CD14-positive monocyte (primary cell): ENCODE measurements at places on chromosomes 16 and 17. TPM values are rescaled to one million over a fixed set of nuclear protein-coding genes. Genes with fewer than 3 reads are reported as not detected.

The PRSS27 gene
- polyA plus RNA-seq, result not detected

GRCh38 chr17:50767446-50767845 is at the start of gene ANKRD40CL:
Gene ANKRD40CL (minus strand): TSS chr17:50767518. CDS start chr17:50766913, 605 bp downstream.
- DNase-seq, result no peak
- no peak within 1 kb of the TSS for H3K4me3 ChIP-seq
- no peaks in the 10 kb centered on the region for H3K36me3 ChIP-seq
- no peaks in the 10 kb centered on the region for H3K27me3 ChIP-seq
- H3K4me1 ChIP-seq, result peaks cover 36% of the 10 kb centered on the region
- H3K27ac ChIP-seq, result peak within 1 kb of the TSS; percentile 88

- H3K4me1 ChIP-seq, result peaks cover 12% of the 10 kb centered on the region
- no peak overlapping the region for H3K27ac ChIP-seq
- no peak for DNase-seq
- no peaks in the 10 kb centered on the region for H3K27me3 ChIP-seq
- H3K4me3 ChIP-seq, result no peak overlapping the region
These were observed 20.9 kb upstream of the ABCC1 start for GRCh38 chr16:15928261-15929104.

The CDH3 gene
- not detected for polyA plus RNA-seq

GRCh38 chr17:77649717-77650211 is 308.7 kb upstream of the TNRC6C start:
- H3K4me1 ChIP-seq, result no peaks in the 10 kb centered on the region
- no peak overlapping the region for H3K27ac ChIP-seq
- DNase-seq, result no peak
- H3K36me3 ChIP-seq, result no peaks in the 10 kb centered on the region

The INCA1 gene
- polyA plus RNA-seq, result 0.38 TPM

DNA sequence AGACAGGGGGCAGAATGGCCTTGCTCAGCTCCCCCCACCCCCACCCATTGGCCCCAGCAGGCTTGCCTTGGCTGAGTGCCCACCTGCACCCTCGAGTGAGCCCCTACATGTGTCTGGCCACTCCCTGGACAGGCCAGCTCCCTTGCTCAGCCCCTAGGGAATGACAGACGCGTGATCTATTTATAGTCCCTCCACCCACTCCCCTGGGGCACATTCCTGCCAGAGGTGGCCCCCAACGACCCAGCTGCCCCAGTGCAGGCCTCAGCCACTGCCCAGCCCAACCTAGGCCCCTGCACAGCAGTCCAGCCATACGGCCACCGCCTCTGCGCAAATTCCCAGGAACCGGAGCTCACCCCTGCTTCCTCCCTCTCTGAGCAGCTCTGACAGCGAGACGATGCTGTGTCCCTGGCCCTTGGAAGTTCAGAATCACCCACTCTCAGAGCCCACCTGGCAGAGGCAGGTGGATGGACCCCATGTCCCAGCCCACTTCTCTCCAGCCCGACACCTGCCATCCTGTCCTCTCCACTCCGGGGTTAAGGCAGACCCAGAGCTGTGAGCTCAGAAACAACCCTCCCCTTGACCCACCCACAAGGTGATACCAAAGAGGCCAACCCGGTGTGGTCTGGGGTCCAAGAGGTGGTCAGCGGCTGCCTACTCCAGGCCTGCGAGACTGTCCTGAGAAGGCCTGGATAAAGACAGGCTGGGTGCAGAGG is 11.5 kb upstream of the P2RX1 start:
- H3K4me1 ChIP-seq, result no peaks in the 10 kb centered on the region
- peaks cover 49% of the 10 kb centered on the region for H3K36me3 ChIP-seq
- DNase-seq, result no peak
- H3K27me3 ChIP-seq, result no peaks in the 10 kb centered on the region

DNA sequence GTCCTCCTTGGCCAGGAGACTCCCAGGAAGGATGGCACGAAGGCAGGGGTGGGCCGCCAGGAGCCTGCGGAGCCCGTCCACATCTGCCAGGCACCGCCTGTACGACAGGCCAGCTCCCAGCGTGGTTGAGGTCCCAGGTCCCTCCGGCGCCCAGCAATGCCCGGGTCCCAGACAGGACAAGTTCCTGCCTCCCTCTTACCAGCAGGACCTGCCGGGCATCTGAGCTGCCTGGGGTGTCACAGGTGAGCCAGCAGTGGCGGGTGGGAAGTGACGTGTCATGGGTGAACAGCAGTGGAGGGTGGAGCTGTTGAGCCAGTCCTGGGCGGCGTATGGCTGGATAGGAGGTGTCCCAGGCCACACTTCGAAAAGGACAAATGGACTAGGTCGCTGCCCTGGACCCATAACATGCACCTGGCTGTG is 15.7 kb upstream of the BAHCC1 start:
- peaks cover 8% of the 10 kb centered on the region for H3K27me3 ChIP-seq
- H3K4me3 ChIP-seq, result no peak overlapping the region
- no peak overlapping the region for H3K27ac ChIP-seq

The MPP3 gene
- not detected for polyA plus RNA-seq

DNA sequence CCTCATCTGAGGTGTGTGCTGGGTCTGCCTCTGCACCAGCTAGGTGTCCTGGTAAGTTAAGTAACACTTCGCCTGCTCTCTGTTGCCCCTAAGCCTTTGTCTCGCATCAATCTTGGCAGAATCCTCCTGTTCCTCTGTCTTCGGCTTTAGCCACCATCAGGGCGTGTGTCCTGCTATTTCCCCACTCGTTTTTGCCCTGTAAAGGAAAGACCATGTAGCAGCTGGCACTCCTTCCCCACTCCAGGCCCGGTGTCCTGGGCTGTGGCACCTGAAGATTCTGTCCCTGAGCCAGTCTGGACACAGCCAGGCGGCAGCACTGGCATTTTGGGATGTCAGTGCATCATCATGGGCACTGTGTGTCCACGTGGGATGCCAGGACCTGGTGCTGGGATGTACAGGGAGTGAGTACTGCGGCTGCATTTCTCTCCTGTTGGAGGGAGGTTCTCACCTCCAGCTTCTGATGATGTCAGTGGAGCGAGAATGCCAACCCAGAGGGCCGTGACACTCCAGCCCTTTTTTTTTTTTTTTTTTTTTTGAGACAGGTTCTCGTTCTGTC is 26.2 kb upstream of the FOXK2 start:
- no peak for DNase-seq
- H3K4me1 ChIP-seq, result peaks cover 15% of the 10 kb centered on the region
- H3K27ac ChIP-seq, result no peak overlapping the region
- H3K4me3 ChIP-seq, result no peak overlapping the region
- H3K36me3 ChIP-seq, result peaks cover 5% of the 10 kb centered on the region
- no peaks in the 10 kb centered on the region for H3K27me3 ChIP-seq

DNA sequence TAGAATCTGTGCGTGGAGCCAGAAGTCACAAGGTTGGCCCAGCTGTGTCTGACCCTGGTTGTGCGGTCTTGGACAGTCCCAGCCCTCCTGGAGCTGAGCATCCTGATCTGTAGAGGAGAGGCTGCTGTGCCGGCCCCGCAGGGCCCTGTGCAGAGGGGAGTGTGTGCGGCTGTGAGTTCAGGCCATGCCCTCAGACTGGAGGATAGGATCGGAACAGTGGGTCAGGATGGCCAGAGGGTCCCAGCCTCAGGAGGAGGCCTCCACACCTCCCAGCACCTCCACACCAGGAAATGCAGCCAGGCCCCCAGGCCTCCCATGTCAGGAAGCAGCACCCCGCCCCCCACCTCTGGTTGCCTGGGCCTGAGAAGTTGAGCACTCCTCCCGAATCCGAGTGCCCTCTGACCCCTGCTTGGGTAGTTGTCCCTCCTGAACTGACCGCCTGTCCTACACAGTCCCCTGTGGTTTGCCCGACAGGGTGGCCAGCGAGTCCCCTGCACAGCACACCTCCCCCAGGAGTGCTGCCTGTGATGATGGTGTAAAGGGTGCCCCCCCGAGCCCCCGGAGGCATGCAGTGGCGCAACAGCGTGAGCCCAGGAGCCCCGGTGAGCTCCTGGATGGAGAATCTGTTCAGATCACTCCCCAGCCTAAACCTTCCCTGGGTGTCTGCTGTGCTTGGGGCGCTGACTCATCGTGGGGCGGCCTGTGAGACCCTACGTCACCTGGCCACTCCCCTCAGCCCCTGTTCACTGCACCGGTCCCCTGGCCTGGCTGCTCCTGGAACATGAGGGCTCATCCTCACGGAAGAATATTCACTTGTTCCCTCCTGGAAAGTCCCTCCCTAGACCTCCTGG is 285.2 kb downstream of the SEC14L1 start:
- DNase-seq, result peak; percentile 77
- H3K27me3 ChIP-seq, result no peaks in the 10 kb centered on the region
- H3K4me1 ChIP-seq, result peaks cover 79% of the 10 kb centered on the region
- peaks cover 3% of the 10 kb centered on the region for H3K36me3 ChIP-seq
- peak overlapping the region; percentile 67 for H3K27ac ChIP-seq

DNA sequence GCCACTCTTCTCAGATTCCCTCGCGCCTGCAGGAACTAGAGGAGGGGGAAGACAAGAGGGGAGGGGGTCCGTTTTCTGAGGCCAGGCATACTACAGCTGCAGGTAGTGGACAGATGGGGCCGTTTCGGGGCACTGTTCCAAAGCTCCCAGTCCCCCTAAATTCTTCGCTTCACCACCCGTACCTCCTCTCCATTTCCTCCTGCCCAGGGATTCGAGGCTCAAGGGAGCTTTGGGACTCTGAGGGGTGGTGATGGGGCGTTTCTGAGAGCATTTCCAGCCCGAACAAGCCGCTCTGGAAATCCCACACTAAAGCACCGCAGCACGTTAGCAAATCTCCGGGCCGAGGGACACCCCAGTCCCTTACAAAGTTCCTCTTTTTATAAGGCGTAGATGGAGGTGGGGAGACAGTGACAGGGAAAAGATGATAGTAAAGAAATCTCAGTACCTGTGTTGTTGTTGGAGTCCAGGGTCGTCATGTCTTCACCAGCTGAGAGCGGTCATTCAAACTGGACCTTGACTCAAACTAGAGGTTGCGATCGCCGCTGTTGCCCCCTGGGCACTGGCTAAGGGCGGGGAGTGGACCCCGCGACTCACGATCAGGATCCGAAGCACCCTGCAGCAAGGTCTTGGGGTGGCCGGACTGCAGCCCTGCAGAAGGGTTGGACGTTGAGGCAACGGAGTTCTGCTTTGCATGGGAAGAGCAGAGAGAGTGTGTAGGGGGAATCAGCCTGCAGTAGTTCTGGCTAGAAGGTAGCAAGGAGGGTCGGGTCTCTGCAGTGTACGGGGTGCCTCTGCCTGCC is 570 bp downstream of the NR1D1 start:
- no peaks in the 10 kb centered on the region for H3K27me3 ChIP-seq
- H3K4me1 ChIP-seq, result peaks cover 67% of the 10 kb centered on the region
- peak overlapping the region; percentile 98 for H3K27ac ChIP-seq
- peak overlapping the region; percentile 36 for H3K4me3 ChIP-seq

DNA sequence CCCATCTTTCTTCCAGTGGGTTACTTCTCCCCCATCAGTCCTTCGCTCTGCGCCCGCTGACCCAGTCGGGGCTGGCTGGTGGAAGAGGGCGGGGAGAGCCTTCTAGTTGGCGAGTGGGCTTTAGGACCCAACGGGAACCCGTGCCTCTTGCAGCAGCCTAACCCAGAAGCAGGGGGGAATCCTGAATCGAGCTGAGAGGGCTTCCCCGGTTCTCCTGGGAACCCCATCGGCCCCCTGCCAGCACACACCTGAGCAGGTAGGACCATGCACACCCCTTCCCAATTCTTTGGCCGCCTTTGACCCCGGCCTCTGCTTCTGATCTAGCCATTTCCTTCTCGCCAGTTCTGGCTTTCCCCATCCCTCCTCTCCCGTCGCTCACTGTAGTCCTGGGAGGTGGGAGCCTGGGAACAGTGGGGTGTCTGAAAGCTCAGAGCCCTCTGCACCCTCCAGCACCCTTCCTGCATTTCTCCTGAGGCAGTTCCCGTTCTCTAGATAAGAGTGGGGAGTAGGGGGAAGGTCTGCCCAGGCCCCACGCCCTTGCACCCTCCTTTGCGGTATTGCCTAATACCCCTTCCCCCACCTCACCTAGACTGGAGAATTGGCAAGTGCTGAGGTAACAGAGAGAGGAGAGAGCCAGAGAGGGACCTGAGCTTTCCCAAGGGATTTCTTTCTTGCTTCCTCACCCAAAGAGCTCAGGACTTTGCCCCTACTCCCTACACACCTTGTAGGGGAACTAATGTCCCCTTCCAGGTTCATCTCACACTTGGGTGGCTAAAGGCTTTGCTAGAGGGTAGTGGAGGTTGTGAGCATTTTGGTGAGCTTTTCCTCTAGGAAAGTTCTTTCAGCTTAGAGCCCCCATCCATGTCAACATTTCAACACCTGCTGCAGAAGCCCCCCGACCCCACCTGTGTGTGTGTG is at the start of gene RARA:
Gene RARA, plus strand, starts transcription at position 150 of the 918 bp plus-strand sequence. CDS start 22,039 bp downstream, outside the sequence.
- H3K36me3 ChIP-seq, result no peaks in the 10 kb centered on the region
- H3K4me1 ChIP-seq, result peaks cover 77% of the 10 kb centered on the region
- peak within 1 kb of the TSS; percentile 74 for H3K27ac ChIP-seq
- peak within 1 kb of the TSS; percentile 41 for H3K4me3 ChIP-seq
- no peaks in the 10 kb centered on the region for H3K27me3 ChIP-seq
- DNase-seq, result peak; percentile 37

- no peaks in the 10 kb centered on the region for H3K27me3 ChIP-seq
- peak; percentile 86 for DNase-seq
- no peaks in the 10 kb centered on the region for H3K36me3 ChIP-seq
These were observed 7.4 kb downstream of the RNF112 start for GRCh38 chr17:19418251-19418992.

DNA sequence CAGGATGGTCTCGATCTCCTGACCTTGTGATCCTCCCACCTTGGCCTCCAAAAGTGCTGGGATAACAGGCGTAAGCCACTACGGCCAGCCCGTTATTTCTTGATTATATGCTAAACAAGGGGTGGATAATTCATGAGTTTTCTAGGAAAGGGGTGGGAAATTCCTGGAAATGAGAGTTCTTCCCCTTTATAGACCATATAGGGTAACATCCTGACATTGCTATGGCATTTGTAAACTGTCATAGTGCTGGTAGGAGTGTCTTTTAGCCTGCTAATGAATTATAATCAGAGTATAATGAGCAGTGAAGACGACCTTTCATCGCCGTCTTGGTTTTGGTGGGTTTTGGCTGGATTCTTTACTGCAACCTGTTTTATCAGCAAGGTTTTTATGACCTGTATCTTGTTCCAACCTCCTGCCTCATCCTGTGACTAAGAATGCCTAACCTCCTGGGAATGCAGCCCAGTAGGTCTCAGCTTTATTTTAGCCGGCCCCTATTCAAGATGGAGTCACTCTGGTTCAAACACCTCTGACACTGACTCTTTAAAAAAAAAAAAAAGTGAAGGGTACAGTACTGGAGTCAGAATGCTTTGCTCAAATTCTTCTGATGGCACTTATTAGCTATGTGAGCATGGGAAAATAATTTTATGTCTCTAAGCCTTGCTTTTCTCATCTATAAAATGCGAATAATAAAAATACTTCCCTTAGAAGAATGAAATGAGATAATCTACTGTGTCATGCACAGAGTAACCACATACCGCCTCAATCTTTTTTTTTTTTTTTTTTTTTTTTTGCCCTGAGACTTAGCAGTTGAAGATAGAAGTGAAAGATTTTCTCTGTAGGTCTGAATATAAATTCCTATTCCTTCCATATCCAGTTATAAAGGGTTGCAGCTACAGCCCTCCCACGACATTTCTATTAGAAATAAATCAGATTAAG is 5.1 kb upstream of the CALCOCO2 start:
- H3K4me1 ChIP-seq, result no peaks in the 10 kb centered on the region
- no peak overlapping the region for H3K27ac ChIP-seq

GRCh38 chr16:1532081-1532760 is 1.2 kb upstream of the TMEM204 start:
- no peak overlapping the region for H3K4me3 ChIP-seq
- peaks cover 15% of the 10 kb centered on the region for H3K4me1 ChIP-seq
- DNase-seq, result no peak
